ENCODE measurements at places on chromosomes 3 and 15. TPM values are rescaled to one million over a fixed set of nuclear protein-coding genes. Genes with fewer than 3 reads are reported as not detected.

- no peak overlapping the region for H3K4me3 ChIP-seq
- H3K36me3 ChIP-seq = no peaks in the 10 kb centered on the region
- H3K27ac ChIP-seq = no peak overlapping the region
- no peaks in the 10 kb centered on the region for H3K27me3 ChIP-seq
Observed at GRCh38 chr3:122353893-122354401, 28.9 kb downstream of the CSTA start.

DNA sequence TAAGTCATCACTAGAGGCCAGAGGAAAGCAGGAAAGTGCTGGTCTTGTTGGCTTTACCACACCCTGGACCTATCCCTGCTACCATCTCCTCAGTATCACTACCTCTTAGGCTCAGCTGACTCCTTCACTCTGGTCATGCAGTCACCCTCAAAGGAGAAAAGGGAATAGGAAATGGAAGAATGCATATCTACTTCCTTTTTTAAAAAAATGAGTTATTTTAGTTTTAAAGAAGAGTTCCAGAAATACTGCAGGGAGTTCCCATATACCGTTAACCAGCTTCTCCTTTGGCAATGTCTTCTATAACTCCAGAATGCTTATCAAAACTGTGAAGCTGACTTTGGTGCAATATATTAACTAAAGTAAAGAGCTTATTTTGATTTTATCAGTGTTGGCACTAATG, 688.6 kb downstream of the DIPK2A start:
- H3K4me3 ChIP-seq = no peak overlapping the region
- H3K4me1 ChIP-seq = no peaks in the 10 kb centered on the region
- no peak overlapping the region for H3K27ac ChIP-seq
- no peaks in the 10 kb centered on the region for H3K27me3 ChIP-seq
- DNase-seq = no peak

- H3K36me3 ChIP-seq = no peaks in the 10 kb centered on the region
- H3K4me1 ChIP-seq = no peaks in the 10 kb centered on the region
- no peak overlapping the region for H3K4me3 ChIP-seq
- no peak for DNase-seq
- no peak overlapping the region for H3K27ac ChIP-seq
Observed at GRCh38 chr15:50190166-50190570, 8.2 kb downstream of the SLC27A2 start.

- peaks cover 6% of the 10 kb centered on the region for H3K4me1 ChIP-seq
- H3K27me3 ChIP-seq = no peaks in the 10 kb centered on the region
- no peak overlapping the region for H3K4me3 ChIP-seq
- no peaks in the 10 kb centered on the region for H3K36me3 ChIP-seq
- DNase-seq = no peak
Observed at GRCh38 chr15:39247574-39247973, 333.3 kb upstream of the THBS1 start.

DNA sequence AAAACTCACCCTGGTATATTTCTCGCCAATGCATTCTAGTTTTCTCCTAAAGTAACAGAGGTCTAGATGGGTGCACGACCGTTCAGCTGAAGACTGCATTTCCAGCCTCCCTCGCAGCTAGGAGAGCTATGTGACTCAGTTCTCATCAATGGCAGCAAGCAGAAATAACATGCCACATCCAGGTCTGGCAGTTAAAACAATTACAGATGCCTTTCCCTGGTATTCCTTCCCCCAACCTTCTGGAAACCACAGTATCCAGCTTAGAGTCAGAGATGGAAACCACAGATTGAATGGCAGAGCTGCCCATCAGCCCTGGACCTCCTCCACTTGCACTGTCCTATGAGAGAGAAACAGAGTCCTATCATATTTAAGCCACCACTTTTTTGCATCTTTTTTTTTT, 4.8 kb downstream of the HAPLN3 start:
- no peak for DNase-seq
- H3K27me3 ChIP-seq = peaks cover 13% of the 10 kb centered on the region
- H3K4me3 ChIP-seq = no peak overlapping the region
- H3K36me3 ChIP-seq = no peaks in the 10 kb centered on the region
- peaks cover 15% of the 10 kb centered on the region for H3K4me1 ChIP-seq

DNA sequence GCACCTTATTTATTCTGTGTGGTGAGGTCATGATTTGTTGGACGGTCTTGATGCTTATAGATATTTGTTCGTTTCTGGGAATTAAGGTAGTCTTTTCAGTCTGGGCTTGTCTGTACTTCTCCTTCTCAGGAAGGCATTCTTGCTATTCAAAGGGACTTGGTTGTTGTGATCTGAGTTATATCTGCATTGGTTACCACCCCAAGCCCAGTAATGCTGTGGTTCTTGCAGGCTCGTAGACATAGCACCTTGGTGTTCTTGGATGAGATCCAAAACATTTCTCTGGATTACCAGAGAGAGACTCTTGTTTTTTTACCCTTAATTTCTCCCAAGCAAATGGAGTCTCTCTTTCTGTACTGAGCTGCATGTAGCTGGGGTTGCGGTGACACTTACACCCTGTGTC, 128.0 kb upstream of the CBLB start:
- no peaks in the 10 kb centered on the region for H3K27me3 ChIP-seq
- no peak overlapping the region for H3K27ac ChIP-seq
- no peak overlapping the region for H3K4me3 ChIP-seq
- DNase-seq = no peak

LTK gene
- total RNA-seq = 2.2 TPM

- peaks cover 34% of the 10 kb centered on the region for H3K4me1 ChIP-seq
- H3K36me3 ChIP-seq = no peaks in the 10 kb centered on the region
- H3K27me3 ChIP-seq = no peaks in the 10 kb centered on the region
- no peak overlapping the region for H3K27ac ChIP-seq
- DNase-seq = no peak
- no peak overlapping the region for H3K4me3 ChIP-seq
Observed at GRCh38 chr15:100112061-100112420, 229.7 kb downstream of the ADAMTS17 start.

DNA sequence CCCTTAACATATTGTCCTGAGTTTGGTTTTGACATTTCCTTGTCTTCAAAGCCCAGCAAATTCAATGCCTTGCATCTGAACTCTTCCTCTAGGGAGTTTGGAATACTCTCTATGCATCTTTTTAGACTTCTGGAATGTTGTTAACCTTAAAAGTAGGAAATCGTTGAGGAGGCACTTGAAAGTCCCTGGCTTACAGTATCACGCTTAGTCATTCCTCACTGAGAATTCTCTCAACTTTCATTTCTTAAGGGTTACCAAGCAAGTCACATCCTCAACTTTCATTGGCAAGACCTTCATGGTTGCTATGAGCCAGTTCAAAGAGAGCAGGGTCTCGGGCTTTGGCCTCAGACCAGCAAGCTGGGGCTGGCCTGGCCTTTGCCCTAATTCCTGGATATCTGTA, 89.9 kb downstream of the ASB7 start:
- peaks cover 11% of the 10 kb centered on the region for H3K4me1 ChIP-seq
- H3K36me3 ChIP-seq = no peaks in the 10 kb centered on the region
- no peak for DNase-seq
- no peak overlapping the region for H3K4me3 ChIP-seq

DNA sequence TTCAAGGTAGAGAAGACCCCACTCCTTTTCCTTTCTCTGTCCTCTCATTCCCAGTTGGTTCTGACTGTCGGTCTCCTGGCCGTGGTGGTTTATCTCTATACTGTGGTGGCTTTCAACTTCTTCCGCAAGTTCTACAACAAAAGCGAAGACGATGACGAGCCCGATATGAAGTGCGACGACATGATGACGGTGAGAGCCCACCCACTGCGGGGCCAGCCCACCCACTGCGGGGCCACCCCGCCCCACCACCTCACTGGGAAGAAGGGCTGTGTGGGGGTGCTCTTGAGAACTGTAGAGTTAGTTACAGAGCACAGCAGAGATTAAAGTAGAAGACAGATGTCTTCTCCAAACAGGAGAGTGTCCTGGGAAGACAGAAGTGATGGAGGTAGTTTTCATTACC, 110.6 kb upstream of the CHRM5 start:
- no peak for DNase-seq
- H3K27me3 ChIP-seq = no peaks in the 10 kb centered on the region
- no peak overlapping the region for H3K4me3 ChIP-seq
- no peaks in the 10 kb centered on the region for H3K36me3 ChIP-seq
- no peak overlapping the region for H3K27ac ChIP-seq
- H3K4me1 ChIP-seq = no peaks in the 10 kb centered on the region

GRCh38 chr3:12840591-12841148, 695 bp downstream of the RPL32 start:
- H3K27me3 ChIP-seq = no peaks in the 10 kb centered on the region
- H3K4me1 ChIP-seq = peaks cover 38% of the 10 kb centered on the region
- peak overlapping the region; percentile 76 for H3K4me3 ChIP-seq
- DNase-seq = no peak

- H3K27me3 ChIP-seq = no peaks in the 10 kb centered on the region
- H3K4me3 ChIP-seq = no peak overlapping the region
- no peak for DNase-seq
- H3K36me3 ChIP-seq = peaks cover 19% of the 10 kb centered on the region
- peaks cover 15% of the 10 kb centered on the region for H3K4me1 ChIP-seq
Observed at GRCh38 chr3:125032100-125032643, 23.6 kb downstream of the HEG1 start.

DNA sequence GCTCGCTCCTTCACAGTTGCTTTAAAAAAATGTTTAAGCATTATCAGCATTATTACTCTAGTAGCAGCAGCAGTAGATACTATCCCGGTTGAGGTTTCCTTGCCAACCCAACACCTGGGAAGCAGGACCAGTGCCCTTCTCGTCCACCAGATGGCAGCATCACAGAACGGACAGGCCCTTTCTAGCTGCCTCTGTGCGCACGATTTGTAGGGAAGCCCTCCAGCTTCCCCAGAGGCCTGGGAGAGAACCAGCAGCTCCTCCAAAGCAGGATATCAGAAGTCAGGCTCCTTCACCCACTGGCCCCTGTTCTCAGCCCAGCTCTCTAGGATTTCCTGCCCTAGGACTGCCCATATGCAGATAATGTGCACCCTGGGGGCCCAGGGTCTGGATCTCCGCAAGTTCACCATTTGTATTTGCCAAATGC, 16.8 kb upstream of the ESYT3 start:
- H3K4me3 ChIP-seq = no peak overlapping the region
- no peak overlapping the region for H3K27ac ChIP-seq
- DNase-seq = peak; percentile 84
- no peaks in the 10 kb centered on the region for H3K27me3 ChIP-seq
- peaks cover 3% of the 10 kb centered on the region for H3K4me1 ChIP-seq

RAB5A gene
- total RNA-seq = 94.3 TPM

SKOR1 gene
- 4.2 TPM for total RNA-seq

DNA sequence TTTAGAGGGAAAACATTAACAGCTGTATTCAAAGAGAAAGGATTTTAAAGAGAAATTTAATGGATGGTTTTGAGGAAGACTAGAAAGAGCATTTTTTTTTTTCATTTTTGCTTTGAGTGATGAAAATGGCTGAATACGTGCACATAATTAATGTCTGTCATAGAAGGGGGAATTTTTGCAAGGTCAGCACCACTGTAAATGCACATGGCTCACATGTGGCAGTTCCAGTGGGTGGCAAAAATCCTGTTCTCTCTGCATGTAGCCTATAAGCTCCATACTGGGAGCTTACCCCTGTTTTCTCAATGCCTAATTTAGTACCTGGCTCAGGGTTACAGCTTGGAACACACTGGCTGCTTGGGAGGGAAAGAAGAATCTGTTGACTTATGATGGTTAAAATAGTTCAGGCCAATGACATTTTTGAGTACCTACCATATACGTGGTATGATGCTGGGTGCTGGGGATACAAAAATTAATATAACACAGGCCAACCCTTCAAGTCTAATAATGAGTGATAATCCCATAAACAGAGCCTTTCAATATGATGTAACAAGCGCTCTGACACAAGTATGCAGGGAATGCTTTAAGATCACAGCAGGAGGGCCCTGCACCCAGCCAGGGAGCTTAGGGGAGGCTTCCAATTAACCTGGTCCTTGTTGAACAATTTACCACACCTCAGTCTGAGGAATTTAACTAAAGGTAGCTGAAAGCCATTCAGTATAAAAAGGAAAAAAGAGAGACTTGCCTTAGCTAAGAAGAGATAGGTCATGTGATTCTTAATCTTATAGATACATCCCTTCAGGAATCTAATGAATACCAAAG, 33.0 kb downstream of the HSPBAP1 start:
- peaks cover 19% of the 10 kb centered on the region for H3K4me1 ChIP-seq
- DNase-seq = no peak
- no peaks in the 10 kb centered on the region for H3K36me3 ChIP-seq
- no peak overlapping the region for H3K27ac ChIP-seq
- no peak overlapping the region for H3K4me3 ChIP-seq

GRCh38 chr15:80272987-80273386, 21.0 kb upstream of the CTXND1 start:
- DNase-seq = no peak
- no peaks in the 10 kb centered on the region for H3K27me3 ChIP-seq
- no peak overlapping the region for H3K4me3 ChIP-seq
- H3K27ac ChIP-seq = no peak overlapping the region
- H3K4me1 ChIP-seq = no peaks in the 10 kb centered on the region

- no peaks in the 10 kb centered on the region for H3K27me3 ChIP-seq
- no peak overlapping the region for H3K27ac ChIP-seq
- no peaks in the 10 kb centered on the region for H3K36me3 ChIP-seq
- no peak overlapping the region for H3K4me3 ChIP-seq
- no peak for DNase-seq
Observed at GRCh38 chr3:87267953-87268645, 8.3 kb downstream of the POU1F1 start.

DNA sequence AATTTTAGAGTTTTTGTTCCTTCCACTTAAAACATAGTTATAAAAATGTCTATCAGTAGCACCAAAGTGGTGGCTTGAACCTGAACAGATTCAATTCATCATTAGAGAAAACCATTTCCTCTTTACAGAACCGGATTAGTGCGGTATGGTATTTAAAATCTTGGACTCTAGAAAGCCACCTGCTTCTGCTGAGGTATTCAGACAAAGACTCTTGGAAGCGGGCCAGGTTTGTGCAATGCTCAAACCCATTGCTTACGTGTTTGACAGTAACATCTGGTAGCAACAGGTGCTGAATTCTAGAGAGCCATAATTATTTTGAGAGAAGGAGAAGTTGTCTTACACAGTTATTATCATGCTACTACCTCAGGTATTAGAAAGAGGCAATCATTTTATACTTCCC, 290.5 kb downstream of the NAALADL2 start:
- no peaks in the 10 kb centered on the region for H3K4me1 ChIP-seq
- H3K27me3 ChIP-seq = no peaks in the 10 kb centered on the region
- no peak for DNase-seq

ADAMTS17 gene
- total RNA-seq = 6.2 TPM
